ENCODE measurements at places on chromosomes 5 and 9.
A peak's percentile ranks its signal among the peaks of the same experiment; 100 is the strongest.

GRCh38 chr9:76716085-76716672 is 48.1 kb upstream of the PCA3 start:
- no peak for DNase-seq

DNA sequence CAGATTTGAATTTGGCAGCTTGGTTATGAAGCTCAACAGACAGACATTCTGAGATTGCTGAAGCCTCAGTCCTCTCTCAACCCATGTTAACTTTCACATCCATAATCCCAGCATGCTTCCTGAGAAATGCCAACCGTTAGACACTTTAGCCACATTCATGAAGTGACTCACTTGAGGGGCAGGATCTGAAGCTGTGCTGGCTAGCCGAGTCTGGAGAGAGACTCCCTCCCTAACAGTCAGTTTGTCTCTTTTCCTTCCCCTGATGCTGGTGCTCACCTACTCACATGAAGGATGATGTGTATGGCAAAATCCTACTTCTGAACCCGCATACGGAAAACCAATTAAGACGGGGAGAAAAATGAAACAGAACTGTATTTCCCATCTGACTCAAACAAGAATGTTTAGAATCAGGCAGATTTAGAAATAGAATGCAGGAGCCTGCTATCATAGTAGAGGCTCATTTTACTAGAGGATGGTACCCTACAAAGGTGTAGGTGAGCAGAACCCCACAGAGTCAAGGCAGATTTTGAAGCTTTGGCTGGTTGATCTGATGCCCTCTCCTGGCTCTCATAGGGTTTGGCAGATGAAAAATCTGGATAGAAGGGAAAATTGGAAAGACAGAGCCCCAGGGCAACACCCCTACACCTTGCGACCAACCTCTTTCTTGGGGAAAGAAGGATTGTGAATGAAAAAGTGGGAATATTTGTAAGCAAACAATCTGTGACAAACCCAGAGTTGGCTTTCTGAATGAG is 150.9 kb upstream of the LHFPL2 start:
- no peak for DNase-seq

GRCh38 chr5:96579711-96580110 is 82.5 kb upstream of the CAST start:
- no peak for DNase-seq

GRCh38 chr5:17216176-17216973 is 1.1 kb upstream of the BASP1 start:
- peak; percentile 29 for DNase-seq

GRCh38 chr5:163245584-163245983 is 191.8 kb upstream of the CCNG1 start:
- no peak for DNase-seq

GRCh38 chr5:96822686-96823459 is 15.1 kb upstream of the ERAP1 start:
- DNase-seq: no peak

GRCh38 chr5:161546470-161547301 is at the start of gene GABRB2:
Gene GABRB2, minus strand, starts transcription at chr5:161546725. Its CDS starts 82 bp downstream, at chr5:161546643.
- peak; percentile 21 for DNase-seq

DNA sequence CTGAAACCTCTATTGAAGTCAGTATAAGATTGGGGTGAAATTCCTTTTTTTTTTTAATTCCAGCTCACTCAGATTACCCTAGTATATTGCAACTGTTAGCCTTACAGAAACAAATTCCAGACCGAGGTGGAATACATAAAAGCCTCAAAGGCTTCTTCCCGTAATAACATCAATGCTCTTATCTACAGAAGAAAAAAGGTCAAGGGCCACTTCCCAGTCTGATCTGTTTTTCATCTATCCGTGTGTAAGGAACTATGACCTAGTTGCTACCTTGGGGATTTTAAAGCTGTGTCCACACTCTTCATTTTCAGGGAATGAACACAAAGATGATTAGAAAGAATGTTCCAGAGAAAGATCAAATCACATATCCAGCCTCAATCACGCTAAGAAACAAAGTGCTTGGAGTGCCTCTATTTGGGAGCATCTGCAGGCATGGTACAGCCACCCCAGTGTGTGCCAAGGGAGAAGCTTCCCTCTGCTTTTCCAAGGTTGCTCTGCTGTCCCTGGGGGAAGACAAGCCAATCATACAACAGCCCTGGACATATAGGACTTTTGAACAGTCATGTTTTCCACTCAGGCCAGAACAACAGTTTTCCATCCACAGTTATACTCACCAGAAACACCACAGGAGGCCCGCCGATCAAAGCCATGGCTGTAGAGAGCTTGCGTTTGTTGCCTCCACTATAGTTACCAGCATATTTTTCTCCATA is 23.5 kb downstream of the NIPSNAP3B start:
- DNase-seq: no peak

DNA sequence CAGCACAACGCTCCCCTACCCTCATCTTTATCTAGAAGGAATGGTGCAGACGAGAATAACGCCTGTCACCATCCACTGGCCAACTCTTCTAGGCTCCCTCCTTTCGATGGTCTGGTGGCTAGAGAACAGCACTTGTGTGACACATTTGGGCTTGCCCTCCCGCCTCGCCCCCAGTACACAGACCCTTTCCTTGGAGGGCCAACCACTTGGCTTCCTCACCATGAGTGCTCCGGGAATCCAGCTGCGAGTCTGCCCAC is 1.4 kb downstream of the GNAQ start:
- peak; percentile 16 for DNase-seq

GRCh38 chr9:123081824-123082223 is 48.4 kb downstream of the GPR21 start:
- no peak for DNase-seq

DNA sequence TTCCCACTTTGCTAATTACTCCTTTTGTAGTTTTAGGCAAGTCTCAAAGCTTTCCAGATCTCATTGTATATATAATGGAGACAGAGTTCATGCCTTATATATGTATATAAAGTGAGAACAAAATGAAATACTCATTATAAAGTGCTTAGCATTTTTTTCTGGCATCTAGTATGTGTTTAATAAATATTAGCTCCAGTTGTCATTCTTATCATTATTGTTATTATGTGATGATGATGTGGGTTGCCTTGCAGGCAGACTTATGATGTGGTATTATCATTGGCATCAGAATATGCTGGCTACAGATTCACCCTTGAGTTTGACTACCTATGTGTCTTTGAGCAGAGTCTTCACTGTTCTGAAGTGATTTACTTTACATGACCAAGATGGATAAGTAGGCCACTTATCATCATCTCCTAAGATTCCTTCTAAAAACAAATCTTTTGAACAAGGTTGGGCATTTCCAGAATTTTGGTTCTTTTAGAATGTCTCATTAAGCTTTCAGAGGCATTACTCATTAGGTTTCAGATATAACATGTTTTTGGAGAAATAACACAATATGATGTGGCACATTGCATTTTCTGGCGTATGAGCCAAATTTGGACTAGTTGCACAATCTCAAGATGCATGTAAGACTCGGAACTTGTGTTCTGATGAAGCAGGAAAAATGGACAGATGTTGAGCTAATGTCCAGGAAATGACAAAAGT is 145.6 kb upstream of the TNC start:
- DNase-seq: no peak

GRCh38 chr9:38362852-38363588 is 29.5 kb upstream of the ALDH1B1 start:
- no peak for DNase-seq
